ENCODE measurements at places on chromosomes 11 and 22. TPM values are rescaled to one million over a fixed set of nuclear protein-coding genes. Genes with fewer than 3 reads are reported as not detected.
A peak's percentile ranks its signal among the peaks of the same experiment; 100 is the strongest.

- DNase-seq, result no peak
Observed at GRCh38 chr11:68043349-68044144, 4.7 kb downstream of the TCIRG1 start.

DNA sequence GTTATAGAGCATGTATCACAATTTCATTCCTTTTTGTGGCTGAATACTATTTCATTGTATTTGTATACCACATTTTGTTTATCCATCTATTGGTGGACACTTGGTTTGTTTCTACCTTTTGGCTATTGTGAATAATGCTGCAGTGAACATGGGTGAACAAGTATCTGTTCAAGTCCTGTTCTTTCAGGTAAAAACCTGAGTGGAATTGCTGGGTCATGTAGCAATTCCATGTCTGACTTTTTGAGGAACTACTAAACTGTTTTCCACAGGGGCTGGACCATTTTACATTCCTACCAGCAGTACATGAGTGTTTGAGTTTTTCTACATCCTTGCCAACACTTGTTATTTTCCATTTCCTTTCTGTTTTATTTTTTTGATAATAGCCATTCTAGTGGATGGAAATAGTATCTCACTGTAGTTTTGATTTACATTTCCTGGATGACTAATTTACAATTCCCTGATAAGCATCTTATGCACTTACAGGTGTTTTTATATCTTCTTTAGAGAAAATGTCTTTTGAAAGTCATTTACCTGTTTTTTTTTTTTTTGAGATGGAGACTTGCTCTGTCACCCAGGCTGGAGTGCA is 12.2 kb downstream of the CABIN1 start:
- DNase-seq, result no peak

GRCh38 chr11:115348416-115348815 is 155.8 kb downstream of the CADM1 start:
- no peak for DNase-seq

GRCh38 chr11:62680825-62681240 is 2.0 kb upstream of the UBXN1 start:
- DNase-seq, result peak; percentile 48

GRCh38 chr11:23336961-23337360 is 476.7 kb upstream of the CCDC179 start:
- no peak for DNase-seq

Gene KDM4D
- total RNA-seq, result 9.9 TPM

Gene ACR
- total RNA-seq, result not detected

Gene C11orf86
- not detected for total RNA-seq

- DNase-seq, result no peak
Observed at GRCh38 chr11:26622181-26622580, 50.1 kb upstream of the MUC15 start.

Gene SEC14L2
- total RNA-seq, result 16.8 TPM

DNA sequence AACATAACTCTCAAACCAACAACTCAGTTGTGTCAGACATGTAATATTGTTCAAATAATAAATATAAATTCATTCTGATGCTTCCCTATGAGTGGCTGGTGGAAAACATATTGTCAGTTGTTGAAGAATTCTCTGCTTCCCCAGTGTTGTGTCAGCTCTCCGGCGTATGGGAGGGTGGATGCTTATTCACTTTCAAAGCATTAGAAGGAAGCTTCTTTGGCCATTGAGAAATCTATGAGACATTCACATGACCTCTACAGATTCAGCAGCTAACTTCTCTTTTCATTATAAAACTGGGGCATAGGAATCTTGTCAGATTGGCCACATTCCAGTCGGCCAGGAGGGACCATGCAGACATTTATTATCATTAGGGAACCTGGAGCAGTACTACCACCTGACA is 2.9 kb downstream of the OR51V1 start:
- DNase-seq, result no peak

GRCh38 chr11:6604081-6604626 is 580 bp downstream of the ILK start:
- DNase-seq, result peak; percentile 35

GRCh38 chr11:60633645-60634044 is 65.8 kb upstream of the MS4A8 start:
- DNase-seq, result no peak

Gene CRYBB3
- 0.36 TPM for total RNA-seq

GRCh38 chr11:43639224-43639623 is 41.3 kb upstream of the HSD17B12 start:
- no peak for DNase-seq

DNA sequence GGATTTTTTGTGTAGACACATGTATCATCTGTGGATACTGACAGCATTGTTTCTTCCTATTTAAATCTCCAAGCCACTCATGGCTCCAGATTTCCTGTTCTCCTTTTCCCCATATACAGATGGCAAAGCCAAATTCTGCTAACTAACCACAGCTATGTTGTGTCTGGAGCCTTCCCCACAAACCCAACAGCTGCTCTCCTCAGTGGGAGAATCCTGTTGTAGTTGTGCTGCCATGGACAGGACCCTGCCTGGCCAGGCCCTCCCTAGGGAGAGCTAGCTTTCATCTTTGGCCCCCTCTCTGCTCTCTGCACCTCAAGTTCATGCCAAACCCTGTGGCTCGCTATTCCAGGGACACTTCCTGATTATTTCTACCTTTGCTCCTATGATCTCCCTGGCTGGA is 106.4 kb upstream of the CCDC90B start:
- no peak for DNase-seq

DNA sequence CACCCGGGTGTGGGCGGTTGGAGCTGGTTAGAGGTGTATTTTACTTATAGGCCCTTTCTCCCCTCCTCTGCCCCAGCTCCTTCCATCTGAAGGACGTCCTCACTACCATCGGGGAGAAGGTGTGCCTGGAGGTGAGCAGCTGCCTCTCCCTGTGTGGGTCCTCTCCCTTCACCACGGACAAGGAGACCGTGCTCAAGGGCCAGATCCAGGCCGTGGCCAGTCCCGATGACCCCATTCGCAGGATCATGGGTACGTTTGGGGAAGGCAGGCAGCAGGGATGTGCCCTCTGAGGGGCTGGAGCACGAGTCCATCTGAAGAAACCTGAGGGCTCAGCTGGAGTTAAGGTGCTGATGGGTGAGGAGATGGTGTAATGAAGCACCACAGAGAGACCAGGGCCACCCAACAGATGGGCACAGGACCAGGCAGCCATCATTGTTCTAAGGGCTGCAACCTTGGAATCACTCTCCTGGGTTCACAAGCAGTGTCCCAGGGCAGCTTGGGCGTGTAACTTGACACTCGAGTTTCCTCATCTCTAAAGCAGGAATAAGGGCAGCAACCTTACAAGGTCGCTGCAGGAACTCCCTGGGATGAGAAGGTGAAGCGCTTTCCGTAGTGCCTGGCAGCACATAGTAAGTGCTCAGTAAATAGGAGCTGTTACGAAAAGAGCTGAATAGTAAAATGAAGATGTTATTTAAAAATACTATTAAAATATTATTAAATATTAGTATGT is 29.4 kb downstream of the TCP11L1 start:
- no peak for DNase-seq

DNA sequence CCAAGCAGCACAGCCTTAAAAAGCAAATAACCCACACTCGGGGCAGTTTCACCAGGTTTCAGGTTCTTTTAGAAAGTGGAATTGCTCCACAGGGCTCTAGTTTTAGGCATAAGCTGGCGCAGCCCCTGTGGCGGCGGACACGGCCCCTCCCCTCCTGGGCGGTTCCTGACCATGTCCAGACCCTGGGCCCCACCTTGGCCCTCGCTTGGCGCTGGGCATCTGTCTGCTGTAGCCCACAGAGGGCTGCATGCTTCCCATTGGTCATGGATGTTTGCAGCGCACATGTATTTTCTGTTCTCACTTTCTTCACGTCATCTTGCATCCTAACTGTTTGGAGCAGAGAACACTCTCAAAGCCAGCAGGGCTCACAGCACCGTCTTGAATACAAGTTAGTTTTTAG is 244.3 kb downstream of the BRD1 start:
- no peak for DNase-seq

DNA sequence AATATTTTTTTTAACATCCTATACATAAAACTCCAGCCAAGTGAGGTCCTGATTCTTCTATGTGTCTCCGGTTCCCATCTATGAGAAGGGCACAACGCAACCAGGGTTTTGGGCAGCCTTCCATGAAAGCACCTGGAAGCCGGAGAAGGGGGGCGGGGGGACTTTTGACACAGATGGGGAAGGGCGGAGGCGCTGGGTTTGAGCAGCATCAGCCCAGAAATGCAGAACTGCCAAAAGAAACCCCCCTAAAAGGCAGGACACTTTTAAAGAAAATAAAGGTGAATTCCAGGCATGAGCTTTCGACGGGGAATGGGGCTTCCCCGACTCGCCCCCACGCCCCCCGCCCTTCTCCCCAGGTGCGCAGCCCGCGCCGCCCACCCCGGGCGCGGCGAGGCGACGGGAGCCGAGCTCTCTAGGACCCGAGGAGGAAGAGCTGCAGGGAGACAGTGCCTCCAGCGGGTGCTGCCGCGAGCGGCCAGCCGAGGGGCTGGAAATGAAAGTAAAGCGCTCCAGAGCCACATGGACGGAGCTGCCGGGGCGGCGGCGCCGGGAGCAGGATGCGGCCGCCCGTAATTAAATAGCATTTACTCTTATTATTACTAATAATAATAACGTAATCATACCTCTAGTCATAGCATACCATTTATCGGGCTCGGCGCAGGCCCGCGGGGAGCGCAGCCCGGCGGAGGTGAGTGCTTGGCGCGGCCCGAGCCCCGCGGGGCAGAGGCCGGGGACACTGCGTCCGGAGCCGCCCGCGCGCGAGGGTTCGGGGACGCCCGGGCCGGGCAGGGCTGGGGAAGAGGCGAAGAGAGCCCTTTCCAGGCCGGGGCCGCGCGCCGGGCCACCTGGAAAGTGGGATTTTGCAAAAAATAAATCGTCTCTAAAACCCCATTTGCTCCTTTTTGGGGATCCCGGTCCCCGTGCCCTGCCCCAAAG is at the start of gene ZC3H7B:
Gene ZC3H7B, plus strand, starts transcription at position 441 of the 936 bp plus-strand sequence. CDS start 19,136 bp downstream, outside the sequence.
- DNase-seq, result peak; percentile 81

DNA sequence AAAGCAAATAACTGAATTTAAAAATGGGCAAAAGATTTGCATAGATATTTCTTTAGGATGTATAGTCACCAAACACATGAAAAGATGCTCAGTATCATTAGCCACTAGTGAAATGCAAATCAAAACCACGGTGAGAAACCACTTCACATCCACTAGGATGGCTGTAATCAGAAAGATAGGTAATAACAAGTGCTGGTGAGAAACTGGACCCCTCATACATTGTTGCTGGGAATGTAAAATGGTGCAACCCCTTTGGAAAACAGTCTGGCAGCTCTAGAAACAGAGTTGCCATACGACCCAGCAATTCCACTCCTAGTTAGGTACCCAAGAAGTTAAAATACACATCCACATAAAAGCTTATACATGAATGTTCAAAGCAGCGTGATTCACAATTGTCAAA is 16.3 kb downstream of the RPUSD4 start:
- no peak for DNase-seq

DNA sequence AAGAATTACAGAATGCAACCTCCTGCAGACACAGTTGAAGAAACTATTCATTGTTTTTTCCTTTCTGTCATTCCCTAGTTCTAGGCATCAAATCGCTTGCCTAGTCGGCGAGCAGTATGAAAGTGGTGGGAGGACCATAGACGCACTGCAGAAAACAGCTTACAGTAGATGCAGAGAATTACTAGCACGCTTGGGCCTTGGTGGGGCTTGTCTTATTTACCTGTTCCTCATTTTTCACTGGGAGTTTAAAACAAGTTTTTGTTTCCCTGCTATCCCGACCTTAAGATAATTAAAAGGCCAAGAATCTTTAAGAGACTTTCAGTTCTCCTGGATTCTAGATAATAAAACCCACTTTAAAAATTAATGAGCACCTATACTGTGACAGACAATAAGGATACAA is 713 bp upstream of the ARL14EP start:
- no peak for DNase-seq

- no peak for DNase-seq
Observed at GRCh38 chr11:59708537-59708936, 5.1 kb downstream of the OR10V1 start.

GRCh38 chr22:22410121-22410520 is 98.4 kb downstream of the ZNF280B start:
- DNase-seq, result no peak

DNA sequence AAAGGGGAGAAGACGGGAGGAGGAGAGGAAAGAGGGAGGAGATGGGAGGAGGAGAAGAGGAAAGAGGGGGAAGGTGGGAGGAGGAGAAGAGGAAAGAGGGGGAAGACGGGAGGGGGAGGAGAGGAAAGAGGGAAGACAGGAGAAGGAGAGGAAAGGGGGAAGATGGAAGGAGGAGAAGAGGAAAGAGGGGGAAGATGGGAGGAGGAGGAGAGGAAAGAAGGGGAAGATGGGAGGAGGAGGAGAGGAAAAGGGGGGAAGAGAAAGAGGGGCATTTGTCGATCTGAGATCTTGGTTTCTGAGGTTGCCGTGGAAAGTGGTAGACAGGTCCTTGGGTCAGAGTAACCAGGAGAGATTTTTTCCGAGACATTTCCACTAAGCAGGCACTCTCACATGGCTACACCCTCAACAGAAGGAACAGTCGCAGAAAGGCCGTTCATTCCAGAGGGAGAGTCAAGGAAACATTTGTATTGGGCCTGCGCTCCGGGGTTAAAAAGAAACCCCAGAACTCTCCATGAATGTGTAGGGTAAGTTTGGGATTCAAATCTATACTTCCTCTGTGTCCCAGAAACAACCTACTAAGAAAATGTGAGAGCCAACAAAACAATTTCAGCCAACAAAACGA is 39.8 kb upstream of the CARS1 start:
- no peak for DNase-seq

- no peak for DNase-seq
Observed at GRCh38 chr22:29804985-29805384, 33.1 kb downstream of the ASCC2 start.

DNA sequence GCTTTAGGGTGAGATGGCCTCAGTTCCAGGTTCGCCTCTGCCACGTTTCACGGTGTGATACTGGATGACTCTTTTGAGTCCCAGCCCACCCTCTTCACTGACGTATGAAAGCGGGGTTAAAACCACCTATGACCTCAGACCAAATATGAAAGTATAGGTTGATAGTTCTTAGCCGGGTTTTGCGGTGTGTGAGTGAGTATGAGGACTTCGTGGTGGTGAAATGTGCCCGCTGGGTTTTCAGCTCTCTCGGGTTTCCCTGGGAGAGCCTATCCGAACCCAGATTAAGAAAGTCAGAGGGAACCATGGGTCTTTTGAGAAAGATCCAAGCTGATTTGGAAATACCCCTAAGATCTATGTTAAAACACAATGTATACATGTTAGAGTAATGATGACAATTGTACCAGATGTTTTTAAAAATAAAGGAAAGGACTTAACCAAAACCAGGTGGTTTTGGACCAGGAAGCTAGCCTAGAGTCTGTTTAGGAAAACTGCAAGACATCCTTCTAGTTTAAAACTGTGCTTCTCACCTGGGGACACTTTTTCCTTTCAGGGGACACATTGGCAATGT is 25.8 kb upstream of the ST3GAL4 start:
- DNase-seq, result no peak

Gene KCNQ1
- total RNA-seq, result 10.0 TPM

Gene ME3
- total RNA-seq, result 107 TPM

GRCh38 chr11:127639916-127640315 is 639.3 kb upstream of the KIRREL3 start:
- DNase-seq, result no peak

- no peak for DNase-seq
Observed at GRCh38 chr11:2708757-2709281, 9.0 kb upstream of the KCNQ1OT1 start.
